Peyer's patch (tissue), 4 donors: ENCODE measurements at places on chromosomes 4 and X. TPM values are rescaled to one million over a fixed set of nuclear protein-coding genes. Genes with fewer than 3 reads are reported as not detected.

DNA sequence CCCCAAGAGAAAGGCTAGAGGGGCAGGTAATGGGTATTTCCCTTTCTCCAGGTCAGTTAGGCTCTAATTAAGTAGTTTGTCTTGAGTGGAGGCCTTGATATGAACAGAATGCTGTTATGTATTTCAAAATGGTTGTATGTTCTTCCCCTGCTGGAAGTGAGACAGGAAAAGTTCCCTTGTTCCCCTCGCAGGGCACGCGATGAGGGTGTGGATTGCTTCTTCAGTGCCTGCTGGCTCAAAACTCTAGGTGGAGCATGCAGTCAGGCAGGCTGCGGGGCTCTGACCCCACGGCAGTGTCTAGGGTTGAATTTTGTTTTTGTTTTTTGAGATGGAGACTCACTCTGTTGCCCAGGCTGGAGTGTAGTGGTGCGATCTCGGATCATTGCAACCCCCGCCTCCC is 341.0 kb upstream of the ZCCHC13 start:
- H3K36me3 ChIP-seq, result no peaks in the 10 kb centered on the region
- no peak overlapping the region for H3K27ac ChIP-seq
- DNase-seq, result no peak
- no peak overlapping the region for H3K4me3 ChIP-seq
- no peaks in the 10 kb centered on the region for H3K4me1 ChIP-seq
- no peaks in the 10 kb centered on the region for H3K27me3 ChIP-seq

DNA sequence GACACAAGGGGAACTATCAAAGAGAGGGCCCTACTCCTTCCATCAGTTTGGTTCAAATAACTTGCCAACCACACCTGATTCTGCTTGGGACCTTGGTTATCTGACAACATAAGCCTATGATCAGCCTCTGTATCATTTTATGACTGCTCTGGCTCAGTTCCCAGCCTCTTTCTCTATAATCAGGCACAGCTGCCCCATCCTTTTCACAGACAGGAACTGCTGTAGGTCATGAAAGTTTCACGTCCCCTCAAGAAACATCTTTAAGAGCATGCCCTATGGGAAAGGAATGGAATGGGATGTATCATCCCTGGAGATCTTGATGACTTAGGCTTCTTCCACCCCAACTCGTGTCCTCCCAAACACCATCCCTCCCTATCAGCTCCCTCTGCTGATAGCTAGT is 243.4 kb downstream of the AR start:
- H3K27ac ChIP-seq, result no peak overlapping the region
- H3K27me3 ChIP-seq, result no peaks in the 10 kb centered on the region
- no peak for DNase-seq
- H3K4me1 ChIP-seq, result no peaks in the 10 kb centered on the region
- no peak overlapping the region for H3K4me3 ChIP-seq

- no peak overlapping the region for H3K4me3 ChIP-seq
- no peaks in the 10 kb centered on the region for H3K4me1 ChIP-seq
- H3K27me3 ChIP-seq, result no peaks in the 10 kb centered on the region
Observed at GRCh38 chr4:141971869-141972268, 335.5 kb downstream of the IL15 start.

- no peaks in the 10 kb centered on the region for H3K36me3 ChIP-seq
- H3K27me3 ChIP-seq, result no peaks in the 10 kb centered on the region
- H3K4me3 ChIP-seq, result no peak overlapping the region
- no peak for DNase-seq
- H3K4me1 ChIP-seq, result no peaks in the 10 kb centered on the region
Observed at GRCh38 chr4:185916231-185916630, 104.2 kb upstream of the SORBS2 start.

ACE2 gene
- total RNA-seq, result 457 TPM
